COLO829 (cell line): ENCODE measurements at places on chromosomes 13 and 19.

GRCh38 chr13:113934576-113934975 lies 39.3 kb downstream of the C13orf46 start:
- no peak for DNase-seq

DNA sequence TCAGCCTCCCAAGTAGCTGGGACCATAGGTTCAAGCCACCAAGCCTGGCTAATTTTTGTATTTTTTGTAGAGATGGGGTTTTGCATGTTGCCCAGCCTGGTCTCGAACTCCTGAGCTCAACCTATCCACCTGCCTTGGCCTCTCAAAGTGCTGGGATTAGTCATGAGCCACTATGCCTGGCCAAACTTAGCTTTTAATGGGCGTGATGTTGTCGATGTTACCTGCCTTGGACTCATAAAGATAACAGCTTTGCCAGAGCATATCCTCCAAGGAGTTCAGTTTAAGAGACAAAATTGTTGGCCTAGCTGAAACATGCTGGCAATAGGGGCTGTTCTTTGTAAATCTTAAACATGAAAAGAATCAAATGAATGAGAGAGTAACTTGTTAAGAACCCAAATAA lies 13.1 kb downstream of the POLR1D start:
- DNase-seq, result no peak

- DNase-seq, result no peak
Measured at GRCh38 chr13:76871432-76871831, 14.8 kb downstream of the KCTD12 start.

DNA sequence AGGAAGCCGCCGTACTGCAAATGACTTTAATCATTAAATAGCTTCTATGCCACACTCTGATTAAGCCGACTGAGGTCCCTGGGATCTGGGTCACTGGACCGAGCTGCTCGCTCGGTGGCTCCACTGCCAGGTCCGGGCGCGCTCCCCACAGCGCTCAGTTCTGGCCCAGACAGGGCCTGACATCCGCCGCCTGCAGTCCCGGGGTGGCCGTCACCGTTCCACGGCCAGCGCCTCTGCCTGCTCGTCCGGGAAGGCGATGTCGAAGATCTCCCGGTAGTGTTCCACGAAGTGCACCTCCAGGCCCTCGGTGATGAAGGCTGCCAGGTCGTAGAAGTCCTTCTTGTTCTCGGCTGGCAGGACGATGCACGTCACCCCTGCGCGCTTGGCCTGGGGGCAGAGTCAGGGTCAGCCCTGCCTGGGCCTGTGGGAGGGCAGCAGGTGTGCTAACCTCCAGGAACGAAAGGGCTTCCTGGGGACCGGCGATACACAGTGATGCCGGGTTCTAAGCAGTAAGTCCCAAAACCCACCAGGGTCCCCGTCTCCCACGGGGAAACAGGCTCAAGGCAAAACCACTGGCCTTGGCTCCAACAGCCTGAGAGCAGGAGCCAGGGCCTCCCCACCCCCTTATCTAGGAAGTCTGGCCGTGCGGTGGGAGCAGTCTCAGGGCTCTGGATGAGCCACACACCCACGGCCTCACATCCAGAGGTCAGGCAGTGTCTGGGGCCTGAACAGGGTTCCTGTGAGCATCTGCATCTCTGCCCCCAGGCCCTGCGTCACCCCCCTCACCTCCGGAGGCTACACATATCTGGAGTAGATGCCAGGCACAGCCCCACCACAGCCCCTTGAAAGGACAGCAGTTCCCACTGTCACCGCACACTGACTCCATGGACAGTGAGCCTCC lies 2.0 kb downstream of the RPL36 start:
- no peak for DNase-seq

- DNase-seq, result no peak
Measured at GRCh38 chr19:47027586-47028088, 8.0 kb downstream of the NPAS1 start.

GRCh38 chr19:50313812-50314536 lies 15.2 kb downstream of the KCNC3 start:
- DNase-seq, result no peak

DNA sequence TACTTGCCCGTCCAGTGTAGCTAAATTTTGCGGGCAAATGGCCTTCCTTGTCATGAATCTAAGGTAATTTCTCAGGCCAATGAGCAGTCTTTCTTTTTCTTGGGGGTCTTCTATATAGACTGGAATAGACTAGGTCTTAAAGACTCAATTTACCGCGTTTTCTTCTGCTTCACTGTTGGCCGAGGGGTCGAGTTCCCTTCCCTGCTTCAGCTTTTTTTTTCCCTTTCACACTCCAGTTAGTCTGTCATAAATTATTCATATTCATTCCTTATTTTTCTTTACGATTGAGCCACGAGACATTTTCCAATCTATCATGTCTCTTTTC lies 276 bp downstream of the ALG11 start:
- no peak for DNase-seq

- DNase-seq, result no peak
Measured at GRCh38 chr19:42695811-42696503, 44.3 kb downstream of the PSG3 start.

DNA sequence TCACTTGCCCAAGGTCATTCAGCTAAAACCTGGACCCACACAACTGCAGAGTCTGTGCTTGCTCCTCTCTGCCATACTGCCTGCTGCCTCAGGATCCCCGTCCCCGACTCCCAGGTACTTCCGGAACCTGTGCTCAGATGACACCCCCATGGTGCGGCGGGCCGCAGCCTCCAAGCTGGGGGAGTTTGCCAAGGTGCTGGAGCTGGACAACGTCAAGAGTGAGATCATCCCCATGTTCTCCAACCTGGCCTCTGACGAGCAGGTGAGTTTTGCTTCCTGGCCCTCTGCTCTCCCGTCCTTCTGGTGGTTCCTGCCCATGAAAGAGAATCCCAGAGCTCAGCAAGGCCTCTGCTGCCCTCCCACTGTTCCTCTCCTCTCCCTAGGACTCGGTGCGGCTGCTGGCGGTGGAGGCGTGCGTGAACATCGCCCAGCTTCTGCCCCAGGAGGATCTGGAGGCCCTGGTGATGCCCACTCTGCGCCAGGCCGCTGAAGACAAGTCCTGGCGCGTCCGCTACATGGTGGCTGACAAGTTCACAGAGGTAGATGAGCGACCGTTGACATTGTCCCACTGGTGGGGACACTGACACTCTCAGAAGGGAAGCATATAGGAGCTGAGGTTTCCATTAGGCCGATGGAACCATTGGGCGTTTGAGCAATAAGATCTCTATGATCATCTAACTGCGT lies 22.9 kb downstream of the PPP2R1A start:
- no peak for DNase-seq

DNA sequence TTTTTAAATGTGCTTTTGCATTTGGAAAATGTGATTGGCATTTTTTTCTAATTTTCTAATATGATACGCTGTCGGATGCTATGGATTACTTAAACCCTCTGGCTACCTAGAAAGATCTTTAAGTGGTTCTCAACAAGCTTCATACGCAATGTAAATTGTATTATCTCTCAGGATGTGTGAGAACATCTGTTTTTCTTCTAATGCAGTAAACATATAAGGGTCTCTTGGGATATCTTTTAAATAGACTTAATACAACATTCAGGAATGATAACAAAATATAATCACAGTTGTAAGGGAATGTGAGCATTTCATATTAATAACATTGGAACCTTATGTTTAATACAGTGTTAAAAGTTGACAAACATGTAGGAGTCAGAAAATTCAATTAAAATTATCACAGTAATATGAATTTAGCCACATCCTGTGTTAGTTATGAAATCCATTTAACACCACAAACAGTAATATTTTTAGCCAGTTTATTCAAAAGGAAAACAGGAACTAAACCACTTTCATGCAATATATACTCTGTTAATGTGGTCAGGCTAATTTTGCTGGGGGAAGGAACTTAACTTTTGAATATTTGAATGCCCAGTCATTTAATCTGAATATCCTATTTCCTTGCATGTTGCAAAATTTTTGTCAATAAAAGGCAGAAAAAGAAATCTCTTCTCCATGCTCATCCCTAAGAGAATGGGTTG lies 15.0 kb upstream of the ALOX5AP start:
- no peak for DNase-seq

DNA sequence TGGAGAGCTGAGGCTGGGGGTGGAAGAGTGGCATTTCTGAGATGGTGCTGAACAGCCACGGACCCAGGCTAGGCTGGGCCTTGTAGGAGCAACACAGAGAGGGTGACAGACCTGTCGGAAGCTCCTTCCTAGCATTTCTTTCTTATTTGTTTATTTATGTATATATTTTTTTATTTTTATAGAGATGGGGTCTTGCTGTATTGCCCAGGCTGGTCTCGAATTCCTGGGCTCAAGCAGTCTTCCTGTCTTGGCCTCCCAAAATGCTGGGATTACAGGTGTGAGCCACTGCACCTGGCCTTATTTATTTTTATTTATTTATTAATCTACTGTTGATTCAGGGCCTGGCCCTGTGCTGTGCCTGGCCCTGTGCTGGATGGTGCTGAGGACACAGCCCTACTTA lies 6.5 kb downstream of the CIC start:
- DNase-seq, result no peak

- no peak for DNase-seq
Measured at GRCh38 chr13:38687246-38688229, 661 bp downstream of the FREM2 start.
